ENCODE measurements at places on chromosomes 5 and 9. TPM values are rescaled to one million over a fixed set of nuclear protein-coding genes. Genes with fewer than 3 reads are reported as not detected.

Gene IL11RA
- 12.4 TPM for total RNA-seq

Gene PCDHA4
- total RNA-seq, result 0.04 TPM

Gene INSYN2B
- 3.1 TPM for total RNA-seq

Gene SAXO1
- under 0.01 TPM for total RNA-seq

Gene MEIKIN
- total RNA-seq, result not detected

Gene PCDHGA3
- total RNA-seq, result 10.3 TPM

Gene CD180
- total RNA-seq, result not detected

Gene NUTM2F
- not detected for total RNA-seq

GRCh38 chr5:17282283-17283120 is 65.1 kb downstream of the BASP1 start:
- DNase-seq, result no peak

- no peak for DNase-seq
Observed at GRCh38 chr9:137066096-137066861, 4.1 kb downstream of the SAPCD2 start.

DNA sequence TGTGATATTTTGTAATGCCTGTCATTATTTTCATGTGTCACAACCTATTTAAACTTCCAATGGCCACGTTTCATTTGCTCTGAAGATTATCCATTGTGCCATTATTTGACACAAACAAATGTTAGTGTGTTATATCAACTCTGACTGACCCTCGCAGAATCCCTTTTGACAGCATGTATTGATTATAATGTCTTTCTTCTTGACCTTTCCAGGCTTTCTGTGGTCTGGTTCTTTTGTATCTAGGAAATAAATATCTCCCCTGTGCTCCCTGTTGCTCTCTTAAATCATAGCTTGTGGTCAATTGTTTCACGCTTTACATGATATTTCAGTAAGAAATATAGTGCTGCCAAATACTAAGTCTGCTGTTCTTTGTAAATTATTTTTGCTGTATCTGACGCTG is 442.6 kb downstream of the SEMA5A start:
- no peak for DNase-seq

DNA sequence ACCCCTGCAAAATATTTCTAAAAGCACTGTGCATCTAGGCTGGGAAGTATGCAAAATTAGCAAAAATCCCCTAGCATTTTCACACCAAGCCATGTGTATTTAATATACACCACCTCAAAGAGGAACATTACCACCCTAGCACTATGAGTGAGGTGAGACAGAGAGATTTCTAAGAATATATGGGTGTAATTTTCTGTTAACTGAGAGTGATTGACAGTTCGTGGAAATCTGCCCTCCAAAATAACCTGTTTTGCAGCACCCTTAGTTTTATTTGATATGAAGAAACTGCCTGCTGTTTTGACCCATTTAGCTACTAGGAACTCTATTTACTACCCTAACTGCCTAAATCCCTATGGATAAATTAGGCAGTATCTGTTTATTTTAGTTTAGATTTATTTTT is 64.2 kb upstream of the CDKN2B start:
- no peak for DNase-seq

- no peak for DNase-seq
Observed at GRCh38 chr5:153005711-153006110, 484.8 kb upstream of the GRIA1 start.

- no peak for DNase-seq
Observed at GRCh38 chr9:116144555-116144954, 9.0 kb upstream of the PAPPA start.

DNA sequence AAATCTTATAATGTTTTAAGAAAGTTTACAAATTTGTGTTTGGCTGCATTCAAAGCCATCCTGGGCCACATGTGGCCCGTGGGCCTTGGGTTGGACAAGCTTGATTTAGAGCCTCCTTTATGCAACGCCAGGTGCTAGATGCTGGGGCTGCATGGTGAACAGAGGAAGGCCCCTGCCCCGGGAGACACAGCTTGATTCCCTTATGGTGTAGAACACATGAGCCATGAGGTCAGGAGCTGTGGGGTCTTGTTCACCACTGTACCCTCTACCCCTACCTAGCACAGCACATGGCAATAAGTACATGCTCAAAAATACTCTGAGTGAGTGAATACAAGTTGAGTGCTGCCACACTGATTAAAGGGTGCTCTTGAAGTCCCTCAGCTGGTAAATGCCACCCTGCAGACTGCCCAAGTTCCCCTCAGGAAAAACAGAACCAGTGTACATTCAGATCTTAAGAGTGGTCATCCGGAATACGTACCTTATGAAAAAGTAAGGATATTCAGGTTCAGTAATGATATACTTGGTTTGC is 71.9 kb downstream of the ARRDC3 start:
- DNase-seq, result no peak

GRCh38 chr5:93017849-93018248 is 563.2 kb downstream of the NR2F1-AS1 start:
- DNase-seq, result no peak

DNA sequence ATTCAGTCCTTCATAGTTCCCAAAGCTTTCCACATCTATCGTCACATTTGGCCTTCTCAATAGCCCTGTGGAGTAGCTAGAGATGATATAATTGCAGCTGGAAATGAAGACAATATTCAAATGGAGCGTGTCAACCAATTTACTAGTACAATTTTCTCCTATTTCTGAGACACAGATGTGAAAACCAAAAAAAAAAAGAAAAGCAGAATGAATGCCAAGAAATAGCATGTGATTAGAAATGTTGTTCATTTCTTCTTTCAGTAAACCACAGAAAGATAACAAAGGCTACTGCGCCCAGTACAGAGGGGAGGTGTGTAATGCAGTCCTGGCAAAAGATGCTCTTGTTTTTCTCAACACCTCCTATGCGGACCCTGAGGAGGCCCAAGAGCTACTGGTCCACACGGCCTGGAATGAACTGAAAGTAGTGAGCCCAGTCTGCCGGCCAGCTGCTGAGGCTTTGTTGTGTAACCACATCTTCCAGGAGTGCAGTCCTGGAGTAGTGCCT is 99.0 kb downstream of the MUSK start:
- DNase-seq, result peak; percentile 69

DNA sequence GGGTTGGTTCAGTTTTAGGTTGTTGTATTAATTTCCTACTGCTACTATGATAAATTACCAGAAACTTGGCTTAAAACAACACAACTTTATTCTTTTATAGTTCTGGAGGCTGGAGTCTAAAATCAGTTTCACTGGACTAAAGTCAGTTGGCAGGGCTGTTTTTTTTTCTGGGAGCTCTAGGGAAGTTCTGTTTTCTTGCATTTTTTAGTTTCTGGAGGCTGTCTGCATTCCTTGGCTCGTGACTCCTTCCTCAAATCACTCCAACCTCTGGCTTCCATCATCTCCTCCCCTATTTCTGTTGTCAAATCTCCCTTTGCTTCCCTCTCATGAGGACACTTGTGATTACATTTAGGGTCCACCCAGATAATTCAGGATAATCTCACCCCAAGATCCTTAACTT is 51.3 kb upstream of the SUB1 start:
- DNase-seq, result no peak

DNA sequence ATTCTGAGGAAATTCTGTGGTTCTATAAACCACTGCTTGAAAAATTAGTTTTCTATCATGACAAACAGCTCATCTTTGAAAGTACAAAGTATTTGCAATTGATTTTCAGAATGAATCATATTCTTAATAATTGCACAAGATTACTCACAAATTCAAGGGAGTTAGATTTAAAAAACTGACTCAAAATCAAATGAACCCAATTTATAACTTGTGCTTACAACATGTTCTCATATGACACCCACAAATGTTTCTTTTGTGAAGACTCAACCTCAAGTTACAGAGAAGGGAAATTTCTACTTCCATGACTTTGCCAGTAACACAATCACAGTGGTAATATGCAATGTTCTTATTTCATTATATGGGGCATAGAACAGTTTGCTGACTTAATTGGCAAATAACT is 272.0 kb upstream of the ACTBL2 start:
- DNase-seq, result no peak

DNA sequence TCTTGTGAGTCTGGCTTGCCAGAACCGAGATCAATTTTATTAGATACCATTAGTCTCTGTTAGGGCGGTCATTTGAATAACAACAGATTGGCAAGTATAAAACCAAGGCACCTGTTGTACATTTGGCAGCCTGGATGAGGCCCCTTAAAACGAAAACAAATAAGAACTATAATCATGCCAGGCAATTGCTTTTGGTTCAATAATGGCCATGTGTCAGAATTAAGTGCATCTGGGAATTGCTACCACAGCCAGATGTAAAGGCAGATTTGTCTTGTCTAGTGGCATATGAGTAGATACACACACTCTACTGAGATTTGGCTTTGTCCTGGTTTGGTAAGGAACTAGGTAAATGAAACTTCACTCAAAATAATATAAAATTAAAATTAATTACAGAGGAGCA is 1046.2 kb upstream of the DMAC1 start:
- no peak for DNase-seq

DNA sequence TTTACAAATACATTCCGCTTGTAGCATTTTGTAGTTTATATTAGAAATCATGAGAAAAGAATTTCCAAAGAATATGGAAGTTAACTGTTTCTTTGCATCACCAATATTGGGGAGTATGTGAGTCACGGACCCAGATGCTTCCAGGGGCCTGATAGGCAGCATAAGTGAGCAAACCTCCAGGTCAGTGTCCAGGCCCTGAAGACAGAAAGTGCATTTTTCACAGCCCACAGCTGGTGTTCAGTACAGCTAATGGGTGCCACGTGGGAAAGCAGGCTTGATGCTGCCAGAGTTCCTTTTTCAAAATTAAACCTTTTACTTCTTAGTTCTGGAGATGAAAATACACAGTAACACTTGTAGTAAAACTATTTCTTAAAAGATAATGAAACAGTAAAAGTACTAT is 454.4 kb upstream of the ACTBL2 start:
- DNase-seq, result no peak

GRCh38 chr9:73951147-73951546 is 546.0 kb upstream of the RORB start:
- no peak for DNase-seq

GRCh38 chr5:37494756-37495155 is 115.6 kb downstream of the WDR70 start:
- peak; percentile 26 for DNase-seq

All from H4 (cell line).